ENCODE measurements at places on chromosomes 7 and 10.

GRCh38 chr7:2196381-2197378, 36.1 kb downstream of the MAD1L1 start:
- no peak for DNase-seq

GRCh38 chr7:98760201-98760651, 109.6 kb downstream of the TMEM130 start:
- DNase-seq = no peak

GRCh38 chr10:5343561-5343960, 21.2 kb upstream of the UCN3 start:
- DNase-seq = no peak

DNA sequence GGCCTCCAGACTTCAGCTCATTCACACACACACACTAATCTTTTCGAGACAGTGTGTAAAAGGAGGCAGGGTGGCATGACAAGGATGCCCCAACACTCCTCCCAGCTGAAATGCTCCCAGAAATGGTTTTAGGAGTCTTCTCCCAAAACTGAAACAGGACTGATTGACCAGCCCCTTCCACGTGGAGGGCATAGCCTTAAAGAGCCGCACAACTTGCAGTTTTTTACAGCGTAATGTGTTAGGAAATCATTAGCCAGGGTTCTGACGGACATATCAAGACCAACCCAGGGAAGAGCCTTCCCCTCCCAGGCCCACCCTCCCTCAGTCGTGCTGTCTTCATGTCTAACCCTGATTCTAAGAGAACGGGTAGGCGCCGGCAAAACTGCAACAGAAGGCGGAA, 224.6 kb downstream of the TNS3 start:
- DNase-seq = no peak

- no peak for DNase-seq
Measured at GRCh38 chr7:139548302-139549028, 25.0 kb downstream of the CLEC2L start.

Measured in Calu3 (cell line).